ENCODE measurements at places on chromosomes 12 and 14.
A peak's percentile ranks its signal among the peaks of the same experiment; 100 is the strongest.

- DNase-seq = no peak
These were observed 200.0 kb downstream of the ADAMTS20 start for GRCh38 chr12:43352001-43352400.

DNA sequence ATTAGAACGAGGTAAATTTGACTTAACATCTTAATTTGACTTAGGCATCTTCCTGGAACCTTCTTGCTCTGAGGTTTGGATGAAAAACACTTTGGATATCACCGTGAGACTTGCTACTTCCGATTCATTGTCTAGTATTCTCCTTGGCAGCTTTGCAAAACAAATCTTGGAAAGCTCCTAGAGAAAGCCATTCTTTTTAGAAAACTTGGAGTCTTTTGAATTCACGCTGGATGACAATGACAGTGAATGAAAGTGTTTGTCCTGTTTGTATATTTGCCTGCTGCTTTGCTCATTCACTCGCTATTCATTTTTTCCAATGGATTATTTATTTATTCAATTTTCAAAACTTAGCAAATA, 222.1 kb upstream of the HMGA2 start:
- no peak for DNase-seq

GRCh38 chr14:31477248-31477647, 10.6 kb downstream of the GPR33 start:
- DNase-seq = no peak

GRCh38 chr12:69657376-69658137, 41.5 kb downstream of the BEST3 start:
- DNase-seq = no peak

- DNase-seq = no peak
These were observed 191.3 kb upstream of the AMIGO2 start for GRCh38 chr12:47270782-47271664.

DNA sequence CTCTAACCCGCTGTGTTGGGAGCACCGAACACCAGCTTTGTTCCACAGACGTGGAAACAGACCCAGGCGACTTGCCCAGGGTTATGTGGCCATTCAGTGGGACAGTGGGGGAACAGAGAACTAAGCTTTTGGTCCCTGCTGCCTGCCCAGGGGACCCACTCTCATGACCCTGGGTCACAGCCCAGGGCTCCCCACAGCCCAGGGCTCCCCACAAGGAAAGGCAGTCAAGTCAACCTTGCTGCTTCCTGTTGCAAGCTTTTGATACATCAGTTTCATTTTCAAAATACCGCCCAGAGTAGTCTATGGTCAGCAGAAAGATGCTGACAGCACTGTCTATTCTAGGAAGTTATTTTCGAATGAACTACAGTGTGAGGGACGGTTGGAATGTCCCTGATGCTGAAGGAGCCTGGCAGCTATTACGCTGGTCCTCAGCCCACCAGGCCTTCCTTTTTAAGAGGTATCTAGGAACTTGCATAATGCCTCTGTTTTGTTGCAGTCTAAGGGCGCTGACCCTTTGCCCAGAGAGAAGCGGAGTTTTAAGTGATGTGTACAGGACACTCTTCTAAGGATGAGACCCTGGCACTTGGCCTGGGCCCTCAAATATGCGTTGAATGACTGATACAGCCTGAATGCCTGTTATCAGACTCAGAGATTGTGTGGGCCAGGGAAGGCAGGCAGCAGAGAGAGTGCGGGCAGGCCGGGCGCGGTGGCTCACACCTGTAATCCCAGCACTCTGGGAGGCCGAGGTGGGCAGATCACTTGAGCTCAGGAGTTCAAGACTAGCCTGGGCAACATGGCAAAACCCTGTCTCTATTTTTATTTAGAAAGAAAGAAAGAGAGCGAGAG, 12.6 kb upstream of the TTC7B start:
- DNase-seq = peak; percentile 59

GRCh38 chr12:86634456-86635410, 378.5 kb upstream of the MGAT4C start:
- DNase-seq = no peak

DNA sequence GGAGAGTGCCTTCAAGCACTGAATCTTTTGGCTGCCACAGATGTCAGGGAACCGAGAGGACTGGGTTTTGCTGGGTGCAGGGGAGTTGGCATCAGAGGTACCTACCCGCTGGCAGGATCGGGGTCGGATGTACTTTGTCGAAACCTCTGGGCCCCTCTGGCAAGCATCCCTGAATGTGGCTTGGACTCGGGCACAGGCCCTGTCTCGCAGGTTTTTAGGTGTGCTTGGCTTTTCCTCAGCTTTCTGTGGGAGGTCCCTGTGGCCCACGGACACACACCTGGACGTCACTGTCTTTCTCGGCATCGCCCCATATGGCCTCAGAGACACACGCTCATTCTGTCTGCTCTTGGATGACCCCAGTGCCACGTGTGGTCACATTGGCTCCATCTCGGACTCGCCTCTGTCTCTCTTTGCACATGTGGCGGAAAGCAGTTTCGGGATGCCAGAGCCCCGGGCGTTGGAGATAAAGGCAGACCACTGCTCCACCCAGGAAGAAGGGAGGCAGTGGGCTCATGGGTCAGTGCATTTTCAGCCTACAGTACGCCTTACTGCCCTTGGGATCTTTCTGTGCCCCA, 769.6 kb upstream of the ALG10B start:
- DNase-seq = no peak

- DNase-seq = no peak
These were observed 79.2 kb downstream of the TBC1D30 start for GRCh38 chr12:64903479-64904152.

- no peak for DNase-seq
These were observed 31.5 kb downstream of the CLEC1A start for GRCh38 chr12:10067264-10067663.

DNA sequence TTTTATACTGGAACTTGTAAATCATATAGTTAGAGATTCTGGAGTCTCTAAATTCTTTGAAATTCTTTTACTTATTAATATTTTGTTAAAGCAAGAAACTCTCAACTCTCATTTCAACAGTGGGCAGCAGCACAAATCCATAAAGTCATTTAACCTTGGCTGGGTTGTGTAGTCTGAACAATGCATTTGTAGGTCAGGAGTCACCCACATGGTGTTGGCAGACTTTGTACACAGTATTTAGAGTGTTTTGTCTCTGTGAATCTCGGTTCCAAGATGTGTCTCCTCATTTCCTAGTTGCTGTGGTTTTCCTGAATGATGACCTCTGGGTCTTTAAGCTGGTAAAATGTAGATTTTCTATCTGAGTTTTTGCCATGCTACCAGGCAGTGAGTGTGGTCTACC, 20.8 kb upstream of the STRAP start:
- no peak for DNase-seq

DNA sequence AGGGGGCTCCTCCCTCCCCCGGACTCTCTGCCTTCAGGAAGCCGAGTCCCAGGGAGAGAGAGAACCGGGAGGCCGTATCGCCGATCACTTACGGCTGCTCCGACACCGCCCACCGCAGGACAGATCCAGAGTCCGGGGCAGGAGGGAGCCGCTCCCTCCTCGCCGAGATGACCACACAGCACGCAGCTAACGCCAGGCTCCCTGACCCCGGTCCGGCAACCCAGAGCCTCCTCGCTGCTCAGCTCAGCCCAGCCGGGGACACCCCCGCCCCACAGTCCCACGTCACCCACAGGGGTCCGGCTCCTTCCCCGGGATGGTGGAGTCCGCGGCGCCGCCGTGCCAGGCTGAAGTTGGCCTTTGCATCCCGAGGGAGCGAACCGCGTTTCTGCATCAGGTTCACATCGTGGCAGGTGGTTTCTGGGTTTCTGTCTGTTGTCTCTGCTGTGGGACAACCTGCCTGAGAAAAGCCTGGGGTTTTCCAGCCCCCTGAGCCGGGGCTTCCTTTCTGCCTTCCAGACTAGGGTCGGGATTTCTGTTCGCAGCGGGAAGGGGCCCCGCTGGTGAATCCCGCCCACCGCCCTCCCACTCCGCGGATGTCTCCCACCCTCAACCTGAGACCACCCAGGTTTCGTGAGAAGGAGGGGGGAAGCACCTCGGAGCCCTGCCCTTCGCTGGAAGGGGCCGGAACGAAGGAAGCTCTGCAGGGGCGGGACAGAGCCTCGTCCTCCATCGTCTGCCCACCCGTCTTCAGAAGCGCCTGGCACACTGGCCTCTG, 61.2 kb downstream of the NOC4L start:
- DNase-seq = no peak

DNA sequence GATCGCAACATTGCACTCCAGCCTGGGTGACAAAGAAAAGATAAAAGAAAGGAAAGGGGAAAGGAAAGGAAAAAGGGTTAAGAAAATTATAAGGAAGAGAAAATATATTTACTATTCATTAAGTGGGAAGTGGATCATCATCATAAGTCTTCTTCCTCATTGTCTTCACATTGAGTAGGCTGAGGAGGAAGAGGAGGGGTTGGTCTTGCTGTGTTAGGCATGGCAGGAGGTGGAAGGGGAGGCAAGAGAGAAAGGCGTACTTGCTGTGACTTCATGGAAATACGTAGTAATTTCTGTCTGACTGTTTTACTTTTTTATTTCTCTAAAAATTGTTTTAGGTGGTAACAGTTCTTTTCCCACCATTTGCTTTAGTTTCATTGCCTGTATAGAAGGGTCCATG, 26.2 kb downstream of the FAM177A1 start:
- no peak for DNase-seq

GRCh38 chr14:104216457-104216856, 78.1 kb downstream of the KIF26A start:
- DNase-seq = no peak

DNA sequence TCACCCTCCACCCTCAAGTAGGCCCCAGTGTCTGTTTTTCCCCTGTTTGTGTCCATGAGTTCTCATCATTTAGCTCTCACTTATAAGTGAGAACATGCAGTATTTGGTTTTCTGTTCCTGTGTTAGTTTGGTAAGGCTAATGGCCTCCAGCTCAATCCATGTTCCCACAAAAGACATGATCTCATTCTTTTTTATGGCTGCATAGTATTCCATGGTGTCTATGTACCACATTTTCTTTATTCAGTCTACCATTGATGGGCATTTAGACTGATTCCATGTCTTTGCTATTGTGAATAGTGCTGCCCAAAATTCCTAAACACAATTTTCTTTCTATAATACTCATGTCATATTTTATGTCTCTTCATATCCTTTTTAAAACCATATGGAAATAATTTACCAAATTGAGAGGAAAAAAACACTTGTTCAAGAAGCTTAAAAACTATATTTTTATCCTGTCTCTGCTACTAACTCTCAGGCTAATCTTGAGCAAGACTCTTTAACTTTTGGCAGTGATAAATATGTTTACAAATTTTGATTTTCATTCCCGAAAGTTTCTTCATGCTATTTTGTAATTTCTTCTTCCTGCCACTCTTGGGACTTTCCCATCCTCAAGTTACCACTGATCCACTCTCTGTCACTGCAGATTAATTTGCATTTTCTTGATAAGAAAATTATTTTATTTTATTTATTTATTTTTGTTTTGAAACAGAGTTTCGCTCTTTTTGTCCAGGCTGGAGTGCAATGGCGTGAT, 28.0 kb upstream of the OSBPL8 start:
- DNase-seq = no peak

- no peak for DNase-seq
These were observed 10.3 kb downstream of the MIS18BP1 start for GRCh38 chr14:45242706-45243105.

- DNase-seq = no peak
These were observed 1.9 kb downstream of the SERPINA11 start for GRCh38 chr14:94450722-94451090.

DNA sequence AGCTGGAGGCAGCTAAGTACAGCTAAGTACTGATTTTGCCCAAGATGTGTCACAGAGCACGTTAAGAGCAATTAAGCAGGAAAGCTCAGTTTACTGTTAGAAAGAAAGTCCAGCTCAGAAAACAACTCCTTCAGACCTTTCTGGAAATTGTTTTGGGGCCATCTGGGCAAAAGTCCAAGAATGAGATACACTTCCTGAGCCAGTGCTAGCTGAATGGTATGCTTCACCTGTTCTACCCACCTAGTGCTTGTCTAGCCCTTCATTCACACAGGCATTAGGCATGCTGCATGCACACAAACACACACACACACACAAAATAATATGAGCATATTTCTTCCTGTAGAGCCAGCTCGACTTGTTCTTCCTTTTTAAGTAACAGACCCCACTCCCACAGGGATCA, 6.6 kb upstream of the IKZF4 start:
- DNase-seq = no peak

DNA sequence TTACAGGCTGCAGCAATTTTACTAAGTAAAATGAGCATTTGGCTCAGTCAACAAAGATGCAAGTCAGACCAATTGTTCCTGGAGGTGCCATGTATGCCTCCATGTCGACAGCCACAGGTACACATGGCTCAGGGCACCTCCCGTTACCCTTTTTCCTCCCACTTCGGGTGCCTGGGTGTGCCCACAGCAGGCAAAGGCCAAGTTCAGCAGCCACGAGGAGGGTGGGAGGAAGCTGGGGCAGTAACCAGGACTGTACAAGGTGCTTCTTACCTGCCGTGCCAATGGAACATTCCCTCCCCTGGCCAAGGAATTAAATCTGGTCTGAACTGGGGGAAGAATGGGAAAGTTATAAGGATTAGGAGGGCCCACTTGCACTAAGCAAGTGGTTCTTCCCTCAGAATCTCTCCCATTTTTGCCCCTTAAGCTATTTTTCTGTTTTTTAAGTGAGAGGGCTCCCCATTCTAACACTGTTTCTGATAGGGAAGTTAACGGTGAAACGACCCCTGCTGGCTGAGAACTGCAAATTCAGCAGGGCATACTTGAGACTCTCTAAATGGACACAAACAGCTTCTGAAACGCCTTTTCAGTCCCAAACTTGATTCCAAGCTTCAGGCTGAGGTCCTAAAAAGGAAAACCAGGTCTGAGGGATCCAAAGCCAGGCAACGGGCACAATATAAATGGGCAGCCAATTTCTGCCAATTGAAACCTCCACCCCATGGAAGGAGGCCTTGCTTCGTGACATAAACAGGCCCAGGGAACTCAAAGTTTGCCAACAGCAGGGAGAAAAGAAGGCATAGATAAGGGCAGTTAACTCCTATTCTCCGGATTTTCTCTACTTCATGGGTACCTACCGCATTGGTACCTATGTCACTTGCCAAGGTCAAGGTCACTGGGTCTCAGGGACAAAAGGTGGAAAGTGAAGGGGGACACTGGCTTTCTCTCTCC, 24.8 kb downstream of the CLECL1 start:
- peak; percentile 74 for DNase-seq

GRCh38 chr12:59452259-59452658, 143.6 kb upstream of the SLC16A7 start:
- no peak for DNase-seq

GRCh38 chr14:99426265-99426664, 54.4 kb downstream of the SETD3 start:
- DNase-seq = no peak

- DNase-seq = peak; percentile 46
These were observed 229.6 kb downstream of the BCAT1 start for GRCh38 chr12:24719293-24719721.

Measured in CD4-positive, alpha-beta T cell treated with Interleukin-1 beta for 1 hour (primary cell).